ENCODE measurements at places on chromosomes 1 and 21. TPM values are rescaled to one million over a fixed set of nuclear protein-coding genes. Genes with fewer than 3 reads are reported as not detected.

GRCh38 chr1:115088871-115089419 lies 358 bp downstream of the TSPAN2 start:
- no peak for DNase-seq
- H3K27ac ChIP-seq: peak overlapping the region; percentile 69

- no peak overlapping the region for H3K27ac ChIP-seq
- H3K36me3 ChIP-seq: no peaks in the 10 kb centered on the region
- H3K27me3 ChIP-seq: no peaks in the 10 kb centered on the region
These were observed 921.0 kb downstream of the ADGRL2 start for GRCh38 chr1:82721702-82722101.

GRCh38 chr1:58824753-58825389 lies 41.0 kb upstream of the JUN start:
- no peak overlapping the region for H3K4me3 ChIP-seq
- H3K4me1 ChIP-seq: no peaks in the 10 kb centered on the region
- DNase-seq: peak; percentile 42
- no peaks in the 10 kb centered on the region for H3K36me3 ChIP-seq

- DNase-seq: no peak
- no peak overlapping the region for H3K27ac ChIP-seq
- H3K27me3 ChIP-seq: no peaks in the 10 kb centered on the region
- H3K36me3 ChIP-seq: no peaks in the 10 kb centered on the region
- no peak overlapping the region for H3K4me3 ChIP-seq
These were observed 789.0 kb downstream of the PLA2G4A start for GRCh38 chr1:187617776-187618175.

USP21 gene
- 15.8 TPM for total RNA-seq

- no peak overlapping the region for H3K4me3 ChIP-seq
- H3K27ac ChIP-seq: no peak overlapping the region
- no peak for DNase-seq
- H3K36me3 ChIP-seq: no peaks in the 10 kb centered on the region
These were observed 57.2 kb upstream of the HSD17B7 start for GRCh38 chr1:162733336-162733590.

LHX4 gene
- total RNA-seq: not detected

CXADR gene
- 33.2 TPM for total RNA-seq

SLFNL1 gene
- total RNA-seq: not detected

DNA sequence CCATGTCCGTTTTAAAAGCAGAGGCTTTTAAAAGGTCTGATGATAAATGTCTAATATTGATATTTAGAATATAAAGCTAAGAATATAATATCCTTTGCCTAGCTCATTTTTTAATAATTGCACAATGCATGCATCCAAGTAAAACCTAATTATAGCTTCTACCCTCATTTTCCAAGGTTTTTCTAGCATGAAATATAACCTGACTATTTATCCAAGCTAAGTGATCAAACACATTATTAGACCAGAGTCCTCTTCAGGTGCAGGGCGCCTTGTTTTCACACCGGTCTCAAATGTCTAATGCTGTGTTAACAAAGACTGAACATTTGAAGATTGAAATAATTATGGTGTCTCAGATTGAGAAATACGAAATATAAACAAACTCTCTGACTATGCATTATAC lies 648.9 kb upstream of the CXADR start:
- no peaks in the 10 kb centered on the region for H3K4me1 ChIP-seq
- no peak for DNase-seq
- H3K4me3 ChIP-seq: no peak overlapping the region
- H3K27me3 ChIP-seq: no peaks in the 10 kb centered on the region
- no peaks in the 10 kb centered on the region for H3K36me3 ChIP-seq

- no peaks in the 10 kb centered on the region for H3K36me3 ChIP-seq
- no peaks in the 10 kb centered on the region for H3K4me1 ChIP-seq
- no peak overlapping the region for H3K4me3 ChIP-seq
- no peak overlapping the region for H3K27ac ChIP-seq
- DNase-seq: no peak
These were observed 21.1 kb upstream of the CDCA8 start for GRCh38 chr1:37671261-37671660.

GRCh38 chr1:184940226-184940625 lies 34.1 kb downstream of the NIBAN1 start:
- DNase-seq: no peak
- no peak overlapping the region for H3K4me3 ChIP-seq
- peaks cover 12% of the 10 kb centered on the region for H3K4me1 ChIP-seq
- H3K27me3 ChIP-seq: no peaks in the 10 kb centered on the region

DNA sequence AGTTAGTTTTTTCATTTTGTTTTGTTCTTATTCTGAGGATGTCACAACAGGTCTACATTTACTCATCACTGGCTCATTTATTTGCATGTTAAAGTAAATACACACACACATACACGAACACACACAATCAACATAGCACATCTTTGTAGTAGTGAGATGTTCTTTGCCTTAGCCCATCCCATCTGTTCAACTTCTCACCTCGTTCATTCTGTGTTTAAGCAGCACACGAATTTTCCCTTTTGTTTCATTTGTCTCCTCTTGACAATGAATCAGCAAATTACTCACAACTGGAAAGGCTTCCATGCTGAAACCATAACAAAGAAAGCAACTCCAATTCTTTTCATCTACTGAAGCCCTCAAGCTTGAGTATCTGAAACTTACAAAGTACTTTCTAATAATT lies 133.3 kb upstream of the CHRM3 start:
- H3K27ac ChIP-seq: no peak overlapping the region
- H3K4me1 ChIP-seq: no peaks in the 10 kb centered on the region
- H3K27me3 ChIP-seq: no peaks in the 10 kb centered on the region
- DNase-seq: no peak
- no peaks in the 10 kb centered on the region for H3K36me3 ChIP-seq

GRCh38 chr1:186155594-186155993 lies 219.5 kb downstream of the TPR start:
- H3K27ac ChIP-seq: no peak overlapping the region
- H3K4me3 ChIP-seq: no peak overlapping the region
- no peaks in the 10 kb centered on the region for H3K4me1 ChIP-seq
- no peak for DNase-seq
- peaks cover 17% of the 10 kb centered on the region for H3K36me3 ChIP-seq

- no peaks in the 10 kb centered on the region for H3K27me3 ChIP-seq
- no peak overlapping the region for H3K4me3 ChIP-seq
- DNase-seq: peak; percentile 70
- no peaks in the 10 kb centered on the region for H3K36me3 ChIP-seq
These were observed 26.2 kb upstream of the SCMH1 start for GRCh38 chr1:41268154-41268770.

PDZK1IP1 gene
- total RNA-seq: not detected

Measured in heart left ventricle (tissue), 16 donors.